ENCODE measurements at places on chromosomes 1 and 21. TPM values are rescaled to one million over a fixed set of nuclear protein-coding genes. Genes with fewer than 3 reads are reported as not detected.

TIE1 gene
- 4.6 TPM for total RNA-seq

OR2L13 gene
- total RNA-seq: not detected

LENEP gene
- total RNA-seq: not detected

DHCR24 gene
- total RNA-seq: 384 TPM

SLC45A1 gene
- total RNA-seq: 5.8 TPM

SLAMF6 gene
- total RNA-seq: not detected

CELA2B gene
- not detected for total RNA-seq

ADAM30 gene
- not detected for total RNA-seq

LY9 gene
- not detected for total RNA-seq

TNFRSF18 gene
- total RNA-seq: 1.9 TPM

HSD3B2 gene
- total RNA-seq: not detected

NCF2 gene
- not detected for total RNA-seq

DMBX1 gene
- not detected for total RNA-seq

MYOG gene
- total RNA-seq: not detected

KRTAP21-2 gene
- not detected for total RNA-seq

PM20D1 gene
- not detected for total RNA-seq

KDF1 gene
- 0.58 TPM for total RNA-seq

CPT2 gene
- total RNA-seq: 26.1 TPM

S100A11 gene
- total RNA-seq: 613 TPM

LINGO4 gene
- total RNA-seq: not detected

KRTAP11-1 gene
- total RNA-seq: not detected

RNU1-2 gene
- total RNA-seq: not detected

FDPS gene
- total RNA-seq: 1,079 TPM

SYNC gene
- 19.5 TPM for total RNA-seq

DIO1 gene
- total RNA-seq: not detected

SLX9 gene
- total RNA-seq: 12.4 TPM

OSCP1 gene
- 19.6 TPM for total RNA-seq

LEFTY2 gene
- not detected for total RNA-seq

C1QC gene
- not detected for total RNA-seq

CD1E gene
- total RNA-seq: not detected

ACTL8 gene
- total RNA-seq: not detected

JAK1 gene
- total RNA-seq: 97.7 TPM

TSTD1 gene
- 0.86 TPM for total RNA-seq

TNFRSF25 gene
- 2.0 TPM for total RNA-seq

GIPC2 gene
- 1.4 TPM for total RNA-seq

PLPPR5 gene
- not detected for total RNA-seq

CLCNKB gene
- total RNA-seq: not detected

BEND5 gene
- not detected for total RNA-seq

SPRR1A gene
- not detected for total RNA-seq

P3H1 gene
- total RNA-seq: 215 TPM

KRTAP26-1 gene
- not detected for total RNA-seq

KLHDC9 gene
- total RNA-seq: 4.0 TPM

PTPN7 gene
- total RNA-seq: not detected

NTMT2 gene
- not detected for total RNA-seq

OVAAL gene
- not detected for total RNA-seq

RNU1-3 gene
- total RNA-seq: not detected

TFF3 gene
- total RNA-seq: not detected

S1PR1 gene
- total RNA-seq: 14.7 TPM

CYP2J2 gene
- total RNA-seq: 0.18 TPM

OR2M3 gene
- total RNA-seq: not detected

Measured in myometrial cell (primary cell).